Progenitor cell of endocrine pancreas (in vitro differentiated cells): ENCODE measurements at places on chromosomes 5 and 9.

GRCh38 chr5:38765399-38765861 lies 80.4 kb upstream of the OSMR start:
- no peak for DNase-seq

GRCh38 chr9:89531766-89532165 lies 33.9 kb upstream of the SEMA4D start:
- DNase-seq: no peak

- no peak for DNase-seq
Observed at GRCh38 chr9:4725706-4726442, 15.1 kb downstream of the AK3 start.

DNA sequence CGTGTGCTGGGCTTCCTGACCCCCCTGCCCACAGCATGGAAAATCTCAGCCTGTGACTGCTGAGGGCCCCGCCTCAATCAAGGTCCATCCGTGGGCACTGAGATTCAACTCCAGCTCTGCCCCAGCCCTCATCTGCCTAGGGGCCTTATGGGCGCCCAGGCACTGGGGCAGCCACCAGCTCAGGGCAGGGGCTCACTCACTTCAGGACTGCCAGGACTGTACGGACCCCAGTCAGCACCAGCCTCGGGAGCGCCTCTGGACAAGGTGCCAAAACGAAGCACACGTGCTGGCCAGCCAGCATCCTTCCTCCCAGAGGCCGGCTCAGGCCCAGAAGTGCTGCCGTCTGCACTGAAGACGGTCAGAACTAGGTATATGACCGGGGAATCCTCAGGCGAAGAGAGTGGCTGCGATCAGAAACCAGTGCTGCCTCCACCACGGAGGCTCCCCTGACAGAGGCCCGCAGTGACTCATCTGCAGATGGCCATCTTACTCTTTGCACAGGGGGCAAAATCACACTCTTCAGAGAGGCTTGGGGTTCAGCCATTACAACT lies 19.6 kb downstream of the CLPTM1L start:
- DNase-seq: no peak

GRCh38 chr5:91464886-91465646 lies 81.9 kb upstream of the ARRDC3 start:
- no peak for DNase-seq

- no peak for DNase-seq
Observed at GRCh38 chr5:138305797-138306196, 25.8 kb downstream of the CDC25C start.

GRCh38 chr5:149302641-149303040 lies 31.0 kb downstream of the AFAP1L1 start:
- no peak for DNase-seq

GRCh38 chr9:137236238-137236935 lies 4.7 kb upstream of the TUBB4B start:
- DNase-seq: peak; percentile 95

DNA sequence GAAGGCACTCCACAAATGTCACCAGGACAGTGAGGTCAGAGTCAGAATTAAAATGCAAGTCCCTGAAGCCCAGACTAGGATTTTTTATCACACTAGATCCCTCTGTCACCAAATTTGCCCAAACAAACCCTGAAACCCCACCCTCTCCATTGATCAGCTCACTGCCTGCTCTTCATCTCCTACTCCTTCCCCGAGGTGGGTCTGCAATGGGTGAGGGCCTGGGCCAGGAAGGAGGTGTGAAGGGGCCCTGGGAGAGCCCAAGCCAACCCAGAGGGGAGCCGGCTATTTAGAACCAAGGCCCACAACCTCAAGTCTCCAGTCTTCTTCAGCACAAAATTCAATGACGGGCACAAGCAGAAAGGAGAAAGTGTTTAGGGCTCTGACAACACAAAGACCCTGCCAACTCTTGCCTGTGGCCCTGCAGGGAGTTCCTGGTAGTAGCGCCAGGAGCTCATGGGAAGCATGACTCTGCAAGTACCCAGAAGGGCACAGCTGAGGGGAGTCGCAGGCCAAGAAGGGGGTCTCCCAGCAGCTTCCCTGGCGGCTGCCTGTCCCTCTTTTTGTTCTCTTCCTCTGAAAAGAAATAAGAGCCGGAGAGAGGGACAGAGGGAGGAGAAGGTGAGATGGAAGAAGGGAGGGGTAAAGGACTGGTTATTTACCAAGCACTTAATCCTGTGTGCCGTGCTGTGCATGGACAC lies 5.5 kb downstream of the FOXI1 start:
- DNase-seq: no peak

- DNase-seq: no peak
Observed at GRCh38 chr5:169875091-169875728, 105.1 kb downstream of the INSYN2B start.

DNA sequence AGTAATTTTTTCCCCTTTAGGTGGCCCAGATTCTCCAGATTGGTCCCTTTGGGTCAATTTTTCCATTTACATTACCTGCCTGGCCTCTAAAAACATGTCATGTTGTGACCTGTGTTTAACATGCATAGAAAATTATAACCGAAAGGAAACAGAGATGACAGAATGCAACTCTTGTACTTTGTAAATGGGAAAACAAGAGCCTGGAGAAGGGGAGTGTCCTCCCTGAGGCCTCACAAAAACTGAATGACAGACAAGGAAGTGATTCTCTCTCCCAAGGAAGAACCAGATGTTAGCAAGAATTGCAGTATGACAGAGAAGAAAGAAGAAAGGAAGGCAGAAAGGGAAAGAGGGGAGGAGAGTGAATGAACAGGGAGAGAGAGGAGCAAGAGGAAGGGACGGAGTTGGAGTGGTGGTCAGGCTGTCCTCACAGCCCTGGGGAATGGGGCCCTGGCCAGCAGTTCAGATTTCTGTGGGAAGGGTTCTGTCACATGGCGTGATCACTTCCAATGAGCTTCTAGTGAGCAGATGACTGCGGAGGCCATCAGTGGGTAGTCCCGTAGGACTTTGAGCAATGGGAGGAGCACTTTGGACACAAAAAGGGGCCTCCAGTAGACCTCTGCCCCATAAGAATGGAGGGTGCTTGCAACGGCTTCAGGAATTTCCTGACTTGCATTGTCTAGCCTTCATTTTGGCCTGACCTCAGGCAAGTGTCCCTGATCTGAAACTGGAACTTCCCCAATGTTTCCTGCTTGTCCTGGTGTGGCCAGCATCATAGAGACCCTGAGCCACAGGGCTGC lies 31.6 kb downstream of the ABLIM3 start:
- no peak for DNase-seq
